NCI-H1092 (cell line): ENCODE measurements at places on chromosomes 5 and 9.

- no peak for DNase-seq
Observed at GRCh38 chr5:41966401-41967105, 41.5 kb downstream of the FBXO4 start.

GRCh38 chr9:135069558-135070197, 17.8 kb upstream of the OLFM1 start:
- DNase-seq = no peak

DNA sequence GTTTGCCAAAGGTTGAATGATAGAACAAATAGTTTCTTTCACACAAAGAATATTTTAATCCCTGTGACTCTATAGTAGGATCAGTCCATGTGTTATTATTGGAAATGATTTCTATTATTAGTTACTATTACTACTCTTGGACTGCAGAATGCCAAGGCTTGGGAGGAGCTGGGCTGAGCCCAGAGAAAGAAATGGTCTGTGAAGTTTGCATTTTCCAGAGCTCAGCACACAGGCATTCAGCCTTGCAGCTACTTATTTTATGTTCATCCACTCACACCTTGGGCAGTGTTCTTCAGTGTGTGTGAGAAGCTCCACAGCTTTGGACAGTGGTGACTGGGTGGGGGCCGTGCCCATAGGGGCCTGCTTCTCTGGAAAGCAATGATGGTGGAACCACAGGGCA, 583.1 kb downstream of the CCDC171 start:
- no peak for DNase-seq

- no peak for DNase-seq
Observed at GRCh38 chr5:149260761-149261160, 10.9 kb upstream of the AFAP1L1 start.

- DNase-seq = no peak
Observed at GRCh38 chr9:79263628-79264027, 308.1 kb upstream of the TLE4 start.

- no peak for DNase-seq
Observed at GRCh38 chr5:54109626-54110330, 200.6 kb downstream of the ARL15 start.

GRCh38 chr5:52801329-52801728, 13.6 kb downstream of the ITGA1 start:
- no peak for DNase-seq

DNA sequence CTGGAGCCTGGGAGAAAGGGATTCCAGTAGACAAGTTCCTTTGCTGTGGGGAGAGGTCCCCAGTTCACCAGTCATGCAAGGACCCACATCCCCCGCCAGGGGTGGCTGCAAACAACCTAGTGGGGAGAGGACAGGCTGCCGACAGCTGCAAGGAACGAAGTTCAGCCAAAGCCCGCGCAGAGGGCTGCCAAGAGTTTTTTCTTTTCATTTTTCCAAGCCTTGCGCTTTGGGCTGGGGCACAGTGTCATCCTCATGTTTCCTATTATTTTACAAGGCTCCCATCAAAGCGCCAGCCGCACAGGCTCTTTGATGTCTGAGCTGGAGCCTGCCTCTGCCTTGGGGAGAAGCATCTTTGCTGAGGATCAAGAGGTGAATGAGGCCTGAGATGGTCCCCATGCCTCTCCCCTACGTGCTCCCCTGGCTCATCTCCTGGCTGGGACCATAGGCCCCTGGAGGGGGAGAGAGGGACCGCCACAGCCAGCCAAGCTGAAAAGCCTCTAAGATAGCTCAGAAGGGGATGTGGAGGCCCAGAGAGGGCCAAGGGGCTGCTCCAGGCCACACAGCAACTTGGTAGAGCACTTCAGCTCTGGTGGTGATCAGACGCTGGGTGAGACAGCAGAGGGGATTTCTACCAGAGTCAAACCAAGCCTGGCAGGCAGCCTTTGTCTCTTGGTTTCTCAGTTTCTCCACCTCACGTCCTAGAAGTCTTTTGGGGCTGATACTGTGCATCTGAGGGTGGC, 50.4 kb upstream of the SYNPO start:
- DNase-seq = no peak

- DNase-seq = peak; percentile 66
Observed at GRCh38 chr9:92790542-92791527, 26.2 kb upstream of the BICD2 start.

DNA sequence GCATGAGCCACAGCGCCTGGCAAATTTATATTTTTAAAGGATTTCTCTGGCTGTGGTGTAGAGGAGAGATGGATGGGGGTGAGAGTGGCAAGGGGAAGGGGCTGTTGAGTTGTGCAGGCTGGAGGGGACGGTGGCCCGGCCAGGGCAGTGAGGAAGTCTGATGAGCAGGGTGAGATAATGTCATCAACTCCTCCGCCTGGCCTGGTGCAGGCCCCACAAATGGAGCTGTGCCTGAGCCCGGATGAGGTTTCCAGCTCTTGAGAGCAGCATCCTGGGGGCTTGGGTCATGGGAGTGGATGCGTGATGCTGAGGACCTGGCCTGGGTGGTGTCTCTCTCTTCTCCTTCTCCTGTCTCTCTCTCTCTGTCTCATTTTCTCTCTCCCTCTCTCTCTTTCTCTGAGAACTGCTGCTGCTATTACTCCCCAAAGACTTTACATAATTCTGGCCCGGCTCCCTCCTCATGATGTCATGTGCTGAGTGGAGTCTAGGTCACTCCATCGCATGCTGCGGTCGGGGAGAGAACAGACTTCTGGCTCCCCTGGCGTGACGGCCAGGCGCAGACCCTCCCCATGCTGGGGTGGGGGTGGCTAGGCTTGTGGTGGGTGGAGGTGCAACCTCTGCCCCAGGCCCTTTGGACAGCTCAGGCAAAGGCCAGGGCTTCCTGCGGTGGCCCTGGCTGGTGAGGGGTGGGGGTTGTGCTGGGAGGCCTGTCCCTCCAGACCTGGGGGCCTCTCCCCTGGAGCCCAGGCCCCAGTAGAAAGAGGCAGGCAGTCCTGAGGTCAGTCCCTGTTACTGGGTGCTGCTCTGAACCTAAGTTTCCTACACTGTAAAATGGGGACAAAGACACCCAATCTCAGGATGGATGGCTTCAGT, 26.4 kb downstream of the FGF18 start:
- DNase-seq = no peak

GRCh38 chr5:108686676-108687075, 61.0 kb upstream of the FER start:
- no peak for DNase-seq

- peak; percentile 29 for DNase-seq
Observed at GRCh38 chr9:23492126-23493002, 333.7 kb downstream of the ELAVL2 start.

GRCh38 chr5:92552206-92553160, 1028.5 kb downstream of the NR2F1-AS1 start:
- peak; percentile 45 for DNase-seq

GRCh38 chr5:36457511-36458270, 148.7 kb upstream of the SLC1A3 start:
- DNase-seq = no peak

GRCh38 chr5:189486-189885, 1.8 kb upstream of the LRRC14B start:
- DNase-seq = no peak

DNA sequence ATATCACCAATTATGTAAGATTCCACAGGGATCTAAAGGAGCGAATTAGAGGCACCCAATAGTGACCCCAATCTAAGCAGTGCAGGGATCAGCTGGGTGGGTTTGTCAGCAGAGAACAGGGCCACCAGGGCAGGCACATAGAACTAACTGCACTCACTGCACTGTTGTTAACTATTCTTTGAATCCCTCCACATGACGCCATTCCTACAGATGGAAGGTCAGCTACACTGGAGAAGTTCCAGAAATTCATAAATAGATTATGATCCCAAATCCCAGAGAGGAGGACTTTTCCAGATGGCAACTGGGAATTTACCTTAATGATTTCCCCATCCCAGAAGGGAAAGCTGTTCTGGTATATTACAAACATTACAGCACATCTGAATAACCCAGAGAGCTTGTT, 84.2 kb downstream of the THBS4 start:
- no peak for DNase-seq

DNA sequence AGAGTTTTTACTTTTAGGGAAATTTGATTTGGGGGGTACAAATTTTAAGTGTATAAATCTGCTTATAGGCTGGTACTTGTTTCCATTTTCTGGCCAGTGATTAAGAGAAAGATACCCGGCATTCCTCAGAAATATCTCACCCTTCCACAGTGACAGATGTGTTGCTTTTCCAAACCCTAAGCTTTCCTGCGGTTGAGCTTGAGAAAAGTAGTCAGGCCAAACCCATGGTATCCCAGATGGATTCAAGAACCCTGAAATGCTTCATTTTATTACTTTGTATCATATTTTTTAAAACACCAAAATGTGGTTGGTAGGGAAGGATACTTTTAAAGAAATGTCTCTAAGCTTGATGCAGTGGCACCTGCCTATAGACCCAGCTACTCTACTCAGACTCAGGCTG, 23.5 kb downstream of the SPTAN1 start:
- no peak for DNase-seq

DNA sequence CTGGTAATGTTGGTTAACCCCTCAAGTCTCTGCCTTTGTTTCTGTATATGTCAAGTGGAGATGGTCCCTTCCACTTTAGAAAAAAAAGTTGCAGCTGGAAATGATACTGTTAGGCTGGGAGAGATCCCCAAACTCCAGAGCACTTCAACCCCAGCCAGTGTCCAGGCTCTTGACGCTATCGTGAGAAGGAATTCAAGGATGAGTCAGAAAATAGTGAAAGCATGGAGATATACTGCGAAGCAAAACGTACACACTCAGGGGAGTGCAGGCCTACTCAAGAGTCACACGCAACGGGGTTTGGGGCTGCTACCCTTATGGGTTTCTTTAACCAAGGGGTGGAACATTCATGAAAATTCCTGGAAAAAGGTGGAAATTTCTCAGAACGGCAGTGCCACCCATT, 24.9 kb downstream of the KCNV2 start:
- no peak for DNase-seq

- no peak for DNase-seq
Observed at GRCh38 chr9:33291031-33291397, 698 bp downstream of the NFX1 start.

DNA sequence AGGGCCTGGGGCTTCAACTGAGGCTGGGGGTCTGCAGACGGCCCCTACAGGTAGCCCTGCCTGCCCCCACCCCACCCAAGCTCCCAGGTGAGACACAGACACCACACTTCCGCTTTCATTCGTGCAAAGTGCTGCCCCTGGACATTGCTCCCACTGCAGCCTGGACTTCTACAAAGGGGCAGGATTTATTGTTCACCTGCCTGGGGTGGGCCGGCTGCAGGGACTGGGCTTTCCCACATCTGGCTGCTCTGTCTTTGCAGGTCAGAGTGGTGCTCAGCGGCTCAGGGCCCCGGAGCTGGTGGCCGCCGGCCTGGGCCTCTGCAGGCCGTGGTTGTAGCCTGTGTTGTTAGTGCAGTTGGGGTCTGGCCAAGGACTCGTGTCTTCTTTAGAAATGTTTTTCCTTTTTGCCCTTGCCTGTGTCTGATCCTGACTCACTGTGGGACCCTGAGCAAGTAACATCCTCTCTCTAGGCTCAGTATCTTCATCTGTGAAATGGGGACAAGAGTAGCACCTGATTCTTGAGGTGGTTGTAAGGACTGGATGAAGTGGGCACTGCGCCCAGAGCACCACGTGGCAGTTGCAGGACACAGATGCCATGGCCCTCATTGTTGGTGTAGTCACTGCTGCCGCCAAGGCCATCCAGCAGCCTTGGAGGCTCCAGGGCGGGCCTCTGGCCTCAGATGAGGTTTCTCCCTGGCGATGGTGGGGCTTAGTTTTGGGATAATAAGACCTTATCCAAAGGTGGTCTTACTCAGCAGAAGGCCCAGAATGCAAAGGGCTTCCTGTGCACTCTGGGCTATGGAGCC, 143.9 kb downstream of the CACNA1B start:
- DNase-seq = no peak

DNA sequence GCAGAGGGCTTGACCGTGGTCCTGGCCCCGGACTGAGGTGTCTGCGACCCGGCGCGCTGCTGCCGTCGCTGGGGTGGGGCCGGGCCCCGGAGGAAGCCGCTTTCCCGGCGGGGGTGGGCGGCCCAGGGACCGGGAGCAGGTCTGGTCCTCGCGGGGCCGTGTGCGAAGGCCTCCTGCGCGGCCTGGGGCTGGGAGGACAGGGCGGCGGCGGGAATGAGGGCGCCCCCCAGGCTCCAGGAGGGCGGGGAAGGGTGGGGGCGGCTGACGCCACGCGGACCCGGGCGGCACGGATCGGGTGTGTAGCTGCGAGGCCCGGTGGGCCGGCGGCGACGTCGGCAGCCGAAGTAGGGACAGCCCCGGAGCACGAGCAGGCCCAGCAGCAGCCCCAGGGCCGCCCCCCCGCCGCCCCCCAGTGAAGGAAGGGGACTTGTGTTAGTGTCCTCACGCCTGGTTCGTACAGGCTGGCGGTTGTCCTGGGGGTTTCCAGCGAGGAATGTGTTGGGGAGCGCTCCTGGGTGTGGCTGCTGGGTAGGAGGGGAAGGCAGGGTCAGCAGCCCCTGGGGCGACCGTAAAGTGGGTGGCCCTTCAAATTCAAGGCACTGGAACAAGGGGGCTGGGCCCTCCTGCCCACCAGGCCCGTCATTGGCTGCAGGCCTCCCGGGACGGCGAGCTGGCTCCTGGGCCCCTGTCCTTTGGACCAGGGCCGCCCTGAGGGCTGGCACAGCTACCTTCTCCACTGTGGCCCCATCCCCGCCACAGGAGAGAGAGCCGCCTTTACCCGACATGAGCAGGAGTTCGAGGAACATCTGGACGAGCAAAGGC, 597 bp upstream of the TMEM250 start:
- DNase-seq = no peak
